ENCODE measurements at places on chromosomes 4 and X. TPM values are rescaled to one million over a fixed set of nuclear protein-coding genes. Genes with fewer than 3 reads are reported as not detected.

DNA sequence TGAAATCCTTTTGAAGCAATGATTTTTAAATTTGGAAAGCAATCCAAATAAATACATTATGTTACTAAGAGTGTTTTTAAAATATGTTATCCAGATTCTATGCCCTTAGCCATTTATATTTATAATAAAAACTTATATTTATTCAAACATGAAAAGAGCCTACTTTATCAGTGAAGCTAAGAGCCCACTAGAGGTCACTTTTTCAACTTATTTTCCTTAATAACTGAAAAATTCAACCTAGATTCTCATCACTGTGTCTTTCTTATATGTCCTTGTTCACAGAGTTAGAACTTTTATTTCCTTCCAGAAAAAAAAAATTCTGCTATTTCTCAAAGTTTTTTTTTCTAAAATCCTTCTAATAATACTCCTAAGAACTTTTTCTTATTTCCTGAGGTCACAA lies 23.9 kb downstream of the PRDM8 start:
- no peak for DNase-seq
- no peak overlapping the region for H3K4me3 ChIP-seq
- H3K27ac ChIP-seq: no peak overlapping the region
- no peaks in the 10 kb centered on the region for H3K36me3 ChIP-seq
- peaks cover 48% of the 10 kb centered on the region for H3K27me3 ChIP-seq

DNA sequence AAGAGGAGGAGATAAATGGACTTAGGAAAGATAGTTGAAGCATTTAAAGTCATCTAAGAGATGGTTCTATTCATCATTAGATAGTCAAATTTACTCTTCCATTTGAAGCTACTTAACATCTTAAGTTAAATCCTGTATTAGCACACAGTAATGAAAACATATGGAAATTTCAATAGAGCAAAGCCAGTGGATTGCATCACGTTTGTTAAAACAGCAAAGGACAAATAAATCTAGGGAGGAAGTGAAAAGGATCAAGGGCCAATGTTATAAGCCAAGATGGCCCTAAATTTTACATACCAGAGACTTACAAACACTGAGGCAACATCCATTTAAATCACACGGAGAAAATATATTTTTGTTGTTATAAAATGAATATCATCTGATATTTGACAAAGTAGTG lies 602.8 kb downstream of the INPP4B start:
- DNase-seq: no peak
- H3K4me1 ChIP-seq: no peaks in the 10 kb centered on the region
- peaks cover 27% of the 10 kb centered on the region for H3K36me3 ChIP-seq

DNA sequence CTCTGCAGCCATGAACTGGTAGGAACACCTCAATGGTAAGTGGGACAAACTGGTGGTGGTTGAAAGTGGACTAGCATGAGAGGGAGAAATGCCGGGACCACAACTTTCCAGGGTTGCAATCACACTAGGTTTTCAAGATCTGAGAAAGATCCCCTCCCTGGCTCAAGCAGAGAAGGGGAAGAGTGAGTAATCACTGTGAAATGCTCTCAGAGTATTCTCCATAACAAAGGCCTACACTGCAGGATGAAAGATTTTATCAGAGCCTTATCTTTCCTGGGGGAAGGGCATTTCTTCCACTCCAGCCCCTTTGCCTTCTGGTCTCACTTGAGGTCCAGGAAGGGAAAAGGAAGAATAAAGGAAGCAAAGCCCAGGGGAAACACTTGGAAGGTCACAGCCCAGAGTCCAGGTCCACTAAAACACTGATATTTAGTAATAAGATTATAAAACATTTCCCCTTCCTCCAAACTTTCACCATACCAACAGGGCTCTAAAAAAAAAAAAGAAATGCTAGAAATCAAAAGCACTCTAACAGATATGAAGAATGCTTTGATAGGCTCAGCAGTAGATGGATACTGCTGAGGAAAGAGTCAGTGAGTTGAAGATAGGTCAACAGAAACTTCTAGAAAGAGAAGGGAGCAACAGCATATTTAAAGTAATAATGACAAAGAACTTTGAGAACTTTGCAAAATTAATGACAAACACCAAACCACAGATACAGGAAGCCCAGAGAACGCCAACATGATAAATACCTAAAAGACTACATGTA lies 95.9 kb downstream of the WDFY3 start:
- DNase-seq: no peak
- no peaks in the 10 kb centered on the region for H3K27me3 ChIP-seq
- H3K36me3 ChIP-seq: no peaks in the 10 kb centered on the region

Gene BCORL1
- total RNA-seq: 7.2 TPM

Gene CRLF2
- 5.9 TPM for total RNA-seq

All from activated CD4-positive, alpha-beta memory T cell treated with anti-CD3 and anti-CD28 coated beads, Interleukin-2, amount 10 ng/mL, durations not matched to agents 7 days and 5 days (primary cell).